ENCODE measurements at places on chromosomes 6 and 20.

- no peak for DNase-seq
Measured at GRCh38 chr6:21722510-21722909, 129.0 kb downstream of the SOX4 start.

- DNase-seq: no peak
Measured at GRCh38 chr20:56565511-56565910, 32.5 kb downstream of the FAM209B start.

DNA sequence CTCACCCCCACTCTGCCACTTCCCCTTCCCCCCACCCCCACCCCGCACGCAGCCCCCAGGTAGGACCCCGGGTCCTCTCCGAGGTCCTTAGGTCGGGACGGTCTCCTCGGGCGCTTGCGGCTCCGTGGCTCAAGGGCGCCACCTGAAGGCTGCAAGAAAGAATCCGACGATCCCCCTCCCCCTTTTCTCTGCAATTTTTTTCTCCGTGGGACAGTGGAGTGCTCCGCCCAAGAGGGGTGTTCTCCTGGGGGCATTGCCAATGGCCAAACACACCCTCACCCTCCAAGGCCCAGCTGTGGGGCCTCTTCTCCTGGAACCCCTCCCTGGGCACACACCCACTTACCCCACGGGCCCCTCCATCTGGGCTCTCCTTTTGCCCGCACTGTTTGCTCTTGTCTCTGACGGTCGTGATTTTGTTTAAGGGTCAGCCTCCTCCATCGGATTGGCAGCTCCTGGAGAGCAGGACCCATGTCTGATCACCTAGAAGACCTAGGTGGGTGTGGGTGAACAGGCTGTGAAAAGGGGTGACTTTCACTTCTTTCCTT is 1.1 kb upstream of the TMEM74B start:
- peak; percentile 17 for DNase-seq

GRCh38 chr6:113172531-113172966 is 684.6 kb upstream of the MARCKS start:
- no peak for DNase-seq

DNA sequence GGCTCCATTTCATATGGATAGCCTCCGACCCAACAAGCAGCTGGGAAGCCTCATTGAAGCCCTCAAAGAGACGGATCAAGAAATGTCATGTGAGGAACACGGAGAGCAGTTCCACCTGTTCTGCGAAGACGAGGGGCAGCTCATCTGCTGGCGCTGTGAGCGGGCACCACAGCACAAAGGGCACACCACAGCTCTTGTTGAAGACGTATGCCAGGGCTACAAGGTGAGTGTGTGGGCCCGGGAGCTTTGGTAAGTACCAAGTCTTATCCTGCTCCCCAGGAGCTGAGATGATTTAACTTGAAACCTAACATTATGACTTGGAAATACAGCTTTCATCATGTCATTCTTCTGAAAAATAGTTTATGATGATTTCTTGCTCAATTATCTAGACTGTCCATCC is 4.1 kb downstream of the TRIM38 start:
- no peak for DNase-seq

DNA sequence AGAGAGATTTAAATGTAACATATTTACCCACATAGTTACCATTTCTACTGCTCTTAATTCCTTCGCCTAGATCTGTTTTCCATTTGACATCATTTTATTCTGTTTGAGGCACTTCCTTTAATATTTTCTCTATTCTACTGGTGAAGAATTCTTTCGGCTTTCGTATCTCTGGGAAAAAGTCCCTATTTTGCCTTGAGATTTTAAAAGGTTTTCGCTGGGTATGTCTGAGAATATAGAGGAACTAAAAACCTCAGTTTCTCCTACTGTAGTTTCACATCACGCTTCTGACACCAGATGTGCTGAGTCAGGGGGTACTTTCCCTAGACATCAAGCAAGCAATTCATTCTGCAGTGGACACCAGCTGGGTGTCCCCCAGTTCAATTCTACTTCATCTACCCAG is 61.7 kb downstream of the E2F3 start:
- DNase-seq: no peak

GRCh38 chr20:49811825-49812506 is 662 bp upstream of the SLC9A8 start:
- DNase-seq: no peak

- DNase-seq: no peak
Measured at GRCh38 chr6:12010635-12011275, 1.4 kb upstream of the HIVEP1 start.

DNA sequence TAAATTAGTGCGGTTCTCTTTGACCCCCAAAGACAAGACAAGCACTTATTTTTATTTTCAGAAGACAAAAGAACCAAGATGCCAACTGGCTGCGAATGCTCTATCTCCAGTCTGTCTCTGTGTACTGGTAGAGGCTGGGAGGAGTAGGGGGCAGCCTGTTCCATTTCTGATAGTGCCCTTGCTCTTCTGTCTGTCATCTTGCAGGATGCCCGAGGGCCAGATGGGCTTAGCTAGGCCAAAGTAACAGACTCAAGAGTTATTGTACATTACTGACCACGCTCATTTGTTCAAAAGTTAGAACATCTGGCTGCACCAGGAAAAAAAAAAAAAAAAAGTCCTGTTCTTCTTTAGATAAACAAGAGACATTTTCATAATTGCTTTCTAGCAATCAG is 198.1 kb upstream of the UST start:
- DNase-seq: no peak

GRCh38 chr6:81777586-81778268 is 25.2 kb upstream of the TENT5A start:
- no peak for DNase-seq

- DNase-seq: peak; percentile 40
Measured at GRCh38 chr20:33653218-33653899, 8.8 kb upstream of the C20orf144 start.

- no peak for DNase-seq
Measured at GRCh38 chr6:13068586-13069210, 259.6 kb downstream of the TBC1D7 start.

DNA sequence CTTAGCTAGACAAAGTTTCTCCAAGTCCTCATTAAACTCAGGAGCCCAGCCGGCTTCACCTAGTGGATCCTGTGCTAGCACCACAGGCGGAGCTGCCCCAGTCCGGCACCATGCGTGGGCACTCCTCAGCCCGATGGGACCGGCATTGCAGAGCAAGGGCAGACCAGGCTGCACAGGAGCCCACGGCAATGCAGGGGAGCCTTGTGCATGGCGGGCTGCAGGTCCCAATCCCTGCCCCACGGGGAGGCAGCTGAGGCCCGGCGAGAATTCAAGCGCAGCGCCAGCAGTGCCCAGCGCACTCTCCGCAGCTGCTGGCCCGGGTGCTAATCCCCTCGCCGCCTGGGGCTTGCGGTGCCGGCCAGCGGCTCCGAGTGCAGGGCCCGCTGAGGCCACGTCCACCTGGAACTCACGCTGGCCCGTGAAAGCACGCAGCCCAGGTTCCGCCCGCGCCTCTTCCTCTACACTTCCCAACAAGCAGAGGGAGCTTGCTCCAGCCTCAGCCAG is 292.3 kb upstream of the EYS start:
- DNase-seq: no peak

DNA sequence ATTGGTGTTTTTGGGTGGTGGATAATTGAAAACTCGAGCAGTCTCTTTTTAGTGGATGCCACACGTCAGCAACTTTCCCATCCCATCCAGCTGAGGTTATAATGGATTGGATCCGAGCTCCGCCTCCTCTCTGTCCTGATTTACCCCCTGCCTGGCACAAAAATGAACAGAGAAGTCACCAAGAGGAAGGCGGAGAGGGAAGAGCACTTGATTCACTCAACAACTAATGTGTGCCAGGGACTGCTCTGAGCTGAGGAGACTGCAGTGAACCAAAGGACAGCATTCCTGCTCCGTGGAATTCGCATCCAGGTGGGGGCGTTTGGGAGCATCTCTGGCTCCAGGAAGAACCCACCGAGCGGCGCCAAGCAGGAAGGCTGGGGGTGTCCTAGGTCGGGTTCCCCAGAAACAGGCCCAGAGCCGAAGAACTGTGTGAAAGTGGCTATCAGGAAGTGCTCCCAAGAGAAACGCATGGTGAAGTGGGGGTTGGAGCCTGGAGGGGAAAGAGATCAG is 95.8 kb upstream of the NAA20 start:
- DNase-seq: no peak

DNA sequence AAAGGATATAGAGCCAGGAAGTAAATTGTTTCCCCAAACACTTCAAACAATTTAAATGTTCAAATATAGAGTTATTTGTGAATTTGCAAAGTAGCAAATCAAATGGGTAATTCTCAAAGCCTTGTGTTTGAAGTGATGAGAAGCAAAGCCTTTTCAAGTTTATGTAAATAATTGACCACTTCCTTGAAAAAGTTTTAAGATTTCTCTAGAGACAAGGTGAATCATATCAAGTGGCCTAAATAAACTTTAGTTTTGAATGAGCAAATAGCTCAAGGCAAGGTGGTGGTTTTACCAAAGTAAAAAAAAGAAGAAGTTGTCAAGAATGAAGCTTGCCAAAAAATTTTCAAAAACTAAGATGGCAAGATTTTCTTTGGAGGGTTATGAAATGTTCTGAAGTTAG is 42.6 kb upstream of the IFNGR1 start:
- DNase-seq: peak; percentile 38

DNA sequence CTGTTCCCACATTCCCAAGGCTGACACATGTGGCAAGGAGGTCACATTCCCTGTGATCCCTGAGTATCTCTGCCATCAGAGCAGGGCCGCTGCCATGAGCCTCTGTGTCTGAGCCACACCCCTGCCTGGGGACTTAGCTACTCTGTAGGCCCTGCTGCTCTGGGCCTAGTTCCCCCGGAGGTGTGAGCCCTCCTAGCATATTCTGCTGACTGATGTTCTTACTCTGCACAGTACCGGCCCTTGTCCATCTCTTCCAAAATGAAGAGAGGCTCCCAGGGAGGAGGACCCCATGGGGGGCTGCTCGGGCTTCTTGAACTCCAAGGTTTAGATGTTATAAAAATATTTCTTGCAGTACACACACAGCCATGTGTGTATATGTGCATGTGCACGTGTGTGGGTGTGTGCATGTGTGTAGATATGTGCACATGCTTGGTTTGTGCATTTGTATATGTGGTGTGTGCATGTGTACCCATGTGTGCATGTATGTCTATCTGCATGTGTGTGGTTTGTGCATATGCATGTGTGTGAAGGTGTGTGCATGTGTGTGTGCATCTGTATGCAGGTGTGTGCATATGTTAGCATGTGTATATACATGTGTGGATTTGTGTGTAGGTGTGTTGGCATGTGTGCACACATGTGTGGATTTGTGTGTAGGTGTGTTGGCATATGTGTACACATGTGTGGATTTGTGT is 101.2 kb downstream of the ERMARD start:
- DNase-seq: no peak

GRCh38 chr6:100504786-100505737 is 40.3 kb upstream of the SIM1 start:
- no peak for DNase-seq

DNA sequence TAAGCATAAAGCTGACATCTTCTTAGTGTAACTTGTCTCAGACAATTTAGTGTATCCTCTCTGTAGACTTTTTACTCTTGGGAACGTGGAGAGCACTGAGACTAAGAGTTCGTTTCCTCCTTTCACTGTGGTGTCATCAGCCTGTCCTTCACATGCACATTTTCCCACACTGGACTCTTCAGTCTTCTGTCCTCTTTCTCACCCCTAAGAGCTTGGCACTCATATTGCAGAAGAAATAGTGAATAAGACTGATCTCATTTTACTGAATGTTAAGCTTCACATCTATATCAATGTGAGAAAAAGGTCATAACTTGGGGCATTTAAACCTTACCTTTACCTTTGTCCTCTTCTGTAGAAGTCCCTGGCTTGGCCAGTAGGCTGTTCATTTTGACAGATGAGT is 25.6 kb downstream of the FUCA2 start:
- no peak for DNase-seq

DNA sequence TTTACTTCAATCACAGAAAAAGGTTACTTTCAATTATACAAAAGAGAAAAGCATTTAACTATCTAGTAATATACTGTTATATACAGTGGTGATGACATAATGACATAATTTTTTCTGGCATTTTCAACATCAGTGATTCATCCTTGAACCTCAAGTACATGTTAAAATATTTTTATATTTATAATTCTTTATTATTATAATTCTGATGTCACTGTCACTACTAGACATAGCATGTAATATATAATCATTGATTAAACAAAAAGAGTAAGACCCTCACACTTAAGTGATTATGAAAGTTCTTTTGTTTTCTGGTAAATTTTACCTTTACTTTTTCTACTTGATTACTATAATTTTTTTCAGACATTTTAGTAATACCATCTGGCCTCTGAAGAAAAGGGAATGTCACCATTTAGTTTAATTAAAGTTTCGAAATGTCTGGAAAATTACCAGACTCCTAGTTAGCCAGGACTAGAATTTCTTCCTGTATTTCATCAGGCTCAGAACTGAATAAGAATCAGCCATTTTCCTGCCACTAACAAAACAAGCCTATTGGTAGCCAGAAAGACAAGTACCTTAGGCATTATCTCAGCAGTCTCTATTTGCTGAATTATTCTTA is 71.5 kb downstream of the FILIP1 start:
- DNase-seq: no peak

- no peak for DNase-seq
Measured at GRCh38 chr20:44258226-44258890, 11.2 kb downstream of the GDAP1L1 start.

- DNase-seq: no peak
Measured at GRCh38 chr20:56765172-56766073, 136.3 kb downstream of the TFAP2C start.

- DNase-seq: peak; percentile 35
Measured at GRCh38 chr6:69732640-69733039, 64.2 kb downstream of the LMBRD1 start.

GRCh38 chr6:137357263-137357947 is 136.8 kb downstream of the OLIG3 start:
- no peak for DNase-seq
